HS-27A (cell line): ENCODE measurements at places on chromosomes 5 and 9.

GRCh38 chr5:35135239-35135700 lies 87.5 kb upstream of the AGXT2 start:
- DNase-seq: no peak

DNA sequence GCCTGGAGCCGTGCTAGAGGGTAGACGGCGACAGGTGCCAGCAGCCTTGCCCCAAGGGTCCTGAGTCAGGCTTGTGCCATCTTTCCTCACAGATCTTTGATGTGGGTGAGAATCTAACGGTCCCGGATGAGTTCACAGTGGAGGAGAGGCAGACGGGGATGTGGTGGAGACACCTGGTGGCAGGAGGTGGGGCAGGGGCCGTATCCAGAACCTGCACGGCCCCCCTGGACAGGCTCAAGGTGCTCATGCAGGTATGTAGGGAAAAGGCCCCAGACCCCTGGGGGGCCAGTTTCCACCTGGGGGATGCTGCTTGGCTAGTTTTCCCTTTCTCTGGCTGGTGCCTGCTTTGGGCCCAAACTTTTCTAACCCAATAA lies 24.0 kb downstream of the PTGES2 start:
- no peak for DNase-seq

- no peak for DNase-seq
Measured at GRCh38 chr5:10685115-10685521, 75.9 kb downstream of the DAP start.

- no peak for DNase-seq
Measured at GRCh38 chr9:12817702-12818101, 42.9 kb downstream of the LURAP1L start.

GRCh38 chr5:95895771-95896170 lies 65.9 kb downstream of the ELL2 start:
- DNase-seq: no peak

GRCh38 chr5:80990971-80991370 lies 30.8 kb downstream of the RASGRF2 start:
- DNase-seq: no peak

DNA sequence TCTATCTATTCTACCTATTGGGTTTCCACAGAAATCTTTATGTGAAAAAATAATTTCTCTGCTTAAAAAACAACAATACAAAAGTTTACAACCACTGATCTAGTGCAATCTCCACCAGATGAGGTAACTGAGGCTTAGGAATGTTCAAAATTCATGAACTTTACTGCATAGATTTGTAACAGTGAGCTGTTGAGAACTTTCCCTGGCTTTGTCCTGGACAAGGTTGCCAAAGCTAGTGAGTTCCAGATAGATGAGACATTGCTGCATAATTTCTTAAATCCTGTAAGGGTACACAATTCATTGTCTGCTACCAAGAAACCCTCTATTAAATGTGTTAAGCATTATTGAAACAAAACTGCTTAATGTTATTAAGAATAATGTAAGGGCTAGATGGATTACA lies 102.7 kb downstream of the OSMR start:
- DNase-seq: no peak

DNA sequence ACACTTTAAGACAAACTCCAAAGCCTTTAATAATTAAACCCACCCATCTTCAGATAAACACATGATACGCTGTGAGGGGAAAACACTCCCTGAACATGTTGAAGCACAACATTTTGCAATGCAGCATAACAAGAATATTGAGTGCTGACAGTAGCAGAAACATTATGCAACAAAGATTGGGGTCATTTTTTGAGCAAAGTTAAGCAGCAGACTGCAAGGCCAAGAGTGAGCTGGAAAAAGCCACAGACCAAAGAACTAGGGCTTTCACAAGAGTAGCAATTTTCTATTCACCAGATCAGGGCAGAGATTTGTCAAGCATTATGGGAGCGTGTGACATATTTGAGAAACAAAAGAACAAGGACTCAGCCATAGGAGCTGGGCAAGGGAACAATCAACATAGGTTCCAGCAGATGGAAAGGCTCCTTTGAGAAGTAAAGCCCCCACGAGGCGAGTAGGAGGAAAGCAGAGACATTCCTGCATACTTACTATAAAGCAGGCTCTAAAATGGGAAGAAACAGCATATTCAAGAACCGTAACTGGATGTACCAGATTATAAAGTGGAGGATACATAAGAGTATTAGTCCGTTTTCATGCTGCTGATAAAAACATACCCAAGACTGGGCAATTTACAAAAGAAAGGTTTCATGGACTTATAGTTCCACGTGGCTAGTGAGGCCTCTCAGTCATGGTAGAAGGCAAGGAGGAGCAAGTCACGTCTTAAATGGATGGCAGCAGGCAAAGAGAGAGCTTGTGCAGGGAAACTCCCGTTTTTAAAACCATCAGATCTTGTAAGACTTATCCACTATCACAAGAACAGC lies 4.8 kb upstream of the TTC23L start:
- DNase-seq: no peak

GRCh38 chr5:25540628-25541027 lies 895.9 kb upstream of the CDH10 start:
- no peak for DNase-seq

- DNase-seq: peak; percentile 40
Measured at GRCh38 chr5:6704361-6704851, 8.8 kb upstream of the TENT4A start.

DNA sequence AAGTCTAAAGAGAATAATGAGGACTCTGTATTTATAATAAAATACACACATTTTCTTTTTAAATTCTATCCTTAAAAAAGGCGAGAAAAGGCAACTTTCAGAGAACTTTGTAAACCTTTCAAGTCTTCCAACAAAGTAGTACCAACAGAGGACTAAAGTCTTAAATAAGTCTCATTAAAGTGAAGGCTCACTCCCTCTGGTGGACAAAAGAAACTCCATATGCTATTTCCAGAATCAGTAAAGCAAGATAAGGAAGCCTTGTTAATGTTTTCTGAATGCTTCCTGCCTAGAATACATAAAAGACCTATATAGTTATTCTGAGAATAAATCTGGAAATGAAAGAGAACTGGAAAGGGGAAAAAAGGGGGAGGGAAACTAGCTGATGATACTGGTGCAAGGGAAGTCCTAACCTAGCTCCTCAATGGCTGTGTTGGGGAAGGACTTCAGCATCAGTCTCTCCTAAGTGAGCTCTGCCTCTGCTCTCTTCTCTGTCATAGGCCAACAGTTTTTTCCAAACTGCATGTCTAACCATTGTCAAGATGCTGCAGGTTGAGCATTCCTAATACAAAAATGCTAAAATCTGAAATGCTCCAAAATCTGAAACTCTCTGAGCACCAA lies 7.2 kb downstream of the HMGCS1 start:
- DNase-seq: no peak
